ENCODE measurements at places on chromosomes 1 and 21.

DNA sequence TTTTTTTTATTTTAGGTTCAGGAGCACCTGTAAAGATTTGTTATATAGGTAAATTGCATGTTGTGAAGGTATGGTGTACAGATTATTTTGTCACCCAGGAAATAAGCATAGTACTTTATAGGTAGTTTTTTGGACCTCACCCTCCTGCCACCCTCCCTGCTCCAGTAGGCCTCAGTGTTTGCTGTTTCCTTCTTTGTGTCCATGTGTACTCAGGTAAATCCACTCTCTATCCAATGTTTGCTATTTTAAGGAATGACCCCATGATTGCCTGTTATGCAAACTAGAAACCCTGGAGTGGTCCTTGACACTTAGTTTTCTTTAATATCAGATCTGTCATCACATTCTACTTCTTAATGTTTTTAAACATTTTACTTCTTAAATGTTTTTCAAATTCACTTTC, 33.9 kb downstream of the LHX9 start:
- no peak for DNase-seq

DNA sequence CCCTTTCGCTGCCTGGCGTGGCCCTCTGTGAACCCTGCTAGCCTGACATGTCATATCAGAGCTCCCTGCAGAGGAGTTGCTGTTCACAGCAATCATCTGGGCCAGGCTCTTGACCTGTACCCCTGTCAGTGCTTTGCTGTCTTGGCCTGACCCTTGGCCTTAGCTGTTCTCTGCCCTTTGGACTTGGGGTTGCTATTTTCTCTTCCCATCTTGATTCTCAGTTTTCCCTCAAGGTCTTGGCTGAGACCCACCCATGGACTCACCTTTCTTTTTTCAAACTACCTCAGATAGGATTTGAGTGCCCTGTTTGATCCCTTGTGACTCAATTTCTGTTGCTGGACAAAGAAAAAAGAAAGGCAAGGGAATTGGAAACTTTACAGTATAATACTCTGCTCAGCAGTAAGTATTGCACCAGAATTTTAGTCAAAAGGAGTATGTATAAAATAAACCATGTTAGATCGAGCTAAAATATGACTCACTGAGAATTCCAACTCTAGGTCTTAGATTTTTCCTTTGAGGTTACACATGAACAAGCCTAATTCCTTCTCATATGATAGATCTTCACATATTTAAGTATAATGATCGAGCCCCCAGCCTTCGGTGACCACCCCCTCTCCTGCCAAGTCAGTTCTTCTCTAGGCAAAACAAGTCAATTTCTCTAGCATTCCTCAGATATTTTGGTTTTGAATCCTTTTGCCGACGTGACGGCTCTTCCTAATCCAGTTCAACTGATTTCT, 110.5 kb downstream of the NGF start:
- no peak for DNase-seq

GRCh38 chr1:195799016-195799415, 809.2 kb downstream of the KCNT2 start:
- no peak for DNase-seq

- DNase-seq, result no peak
Observed at GRCh38 chr1:109619576-109620400, at the start of the genes AMPD2 and GNAT2. AMPD2 (plus strand) TSS chr1:109619837; CDS start chr1:109621176, 1,339 bp downstream. GNAT2 (minus strand) TSS chr1:109619616; CDS start chr1:109612870, 6,746 bp downstream.

- no peak for DNase-seq
Observed at GRCh38 chr1:54564312-54565112, 16.5 kb downstream of the ACOT11 start.

DNA sequence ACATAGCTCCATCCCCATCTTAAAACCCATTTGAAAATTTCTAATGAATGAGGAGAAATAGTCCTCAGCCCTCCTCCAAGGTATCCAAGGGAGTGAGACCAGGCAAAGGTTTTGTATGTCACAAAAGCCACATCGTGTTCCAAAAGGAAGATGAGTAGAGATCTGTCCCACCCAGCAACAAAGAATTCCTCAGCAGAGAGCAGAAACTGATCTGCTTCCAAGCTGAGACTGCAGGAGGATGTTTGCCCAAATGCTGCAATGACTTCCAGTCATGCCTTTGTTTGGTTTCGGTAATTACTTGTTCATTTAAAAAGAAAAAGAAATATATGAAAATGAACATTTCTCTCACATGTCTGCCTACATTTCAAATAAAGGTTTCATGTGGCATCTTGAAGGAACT, 186.9 kb downstream of the SETD4 start:
- no peak for DNase-seq

DNA sequence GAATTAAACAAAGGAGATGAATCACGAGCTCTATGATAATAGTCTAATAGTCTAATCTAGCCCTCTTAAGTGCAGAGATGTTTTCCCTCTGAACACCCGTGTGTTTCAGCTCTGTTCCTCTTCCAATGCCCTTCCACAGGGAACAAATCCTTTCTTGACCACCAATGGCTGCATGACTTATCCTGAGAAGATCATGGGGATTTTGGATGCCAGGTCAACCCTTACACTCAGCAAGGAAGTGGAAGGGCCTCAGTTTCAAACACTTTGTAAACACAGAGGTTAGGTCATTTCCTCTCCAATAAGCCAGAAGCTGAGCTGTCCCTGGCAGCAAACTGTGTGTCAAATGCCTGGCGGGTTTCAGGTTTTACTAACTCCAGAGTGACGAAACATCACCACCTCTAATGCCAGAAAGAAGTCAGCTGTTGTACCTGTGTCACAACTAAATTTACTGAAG, 200.0 kb downstream of the GABPA start:
- DNase-seq, result no peak
